ENCODE measurements at places on chromosomes 4 and X.

DNA sequence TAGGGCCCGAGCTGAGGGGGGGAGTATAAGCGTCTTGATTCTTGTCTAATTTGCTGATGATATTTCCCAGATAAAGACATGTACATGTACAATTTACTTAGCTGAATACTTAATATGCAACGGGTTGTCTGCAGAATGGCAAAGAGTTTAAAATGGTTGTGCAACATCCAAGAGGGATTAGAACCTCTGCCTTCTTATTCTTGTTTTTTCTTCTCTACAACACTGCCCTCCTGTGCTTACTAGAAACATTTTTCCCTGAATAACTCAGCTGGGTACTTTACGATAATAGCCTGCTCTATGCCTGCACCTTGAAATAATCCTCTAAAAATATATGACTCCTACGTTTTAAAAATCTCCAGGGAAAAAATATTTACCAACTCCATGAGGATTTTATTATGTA, 41.8 kb downstream of the INTS12 start:
- no peak for DNase-seq

DNA sequence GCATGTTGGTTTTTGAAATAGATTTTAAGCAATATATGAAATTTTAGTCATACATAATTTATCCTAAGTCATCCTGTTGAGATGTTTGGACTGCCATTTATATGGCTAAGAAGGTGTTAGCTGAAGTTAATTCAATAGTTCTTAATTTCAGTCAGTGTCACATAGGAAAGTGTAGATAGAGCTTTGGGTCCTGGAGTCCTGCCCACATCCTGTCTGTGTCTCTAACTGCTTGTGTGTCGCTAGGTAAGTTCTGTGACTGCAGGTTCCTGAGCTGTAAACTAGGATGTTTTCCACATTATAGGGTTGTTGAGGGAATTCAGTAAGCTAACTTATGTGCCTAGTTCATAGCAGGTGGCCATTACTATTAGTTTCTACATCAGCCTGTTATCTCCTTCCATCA, 20.7 kb downstream of the OFD1 start:
- no peak for DNase-seq

GRCh38 chr4:828641-829271, 2.8 kb upstream of the CPLX1 start:
- DNase-seq, result no peak

- DNase-seq, result no peak
These were observed 713 bp downstream of the PLXNB3 start for GRCh38 chrX:153764786-153765137.

DNA sequence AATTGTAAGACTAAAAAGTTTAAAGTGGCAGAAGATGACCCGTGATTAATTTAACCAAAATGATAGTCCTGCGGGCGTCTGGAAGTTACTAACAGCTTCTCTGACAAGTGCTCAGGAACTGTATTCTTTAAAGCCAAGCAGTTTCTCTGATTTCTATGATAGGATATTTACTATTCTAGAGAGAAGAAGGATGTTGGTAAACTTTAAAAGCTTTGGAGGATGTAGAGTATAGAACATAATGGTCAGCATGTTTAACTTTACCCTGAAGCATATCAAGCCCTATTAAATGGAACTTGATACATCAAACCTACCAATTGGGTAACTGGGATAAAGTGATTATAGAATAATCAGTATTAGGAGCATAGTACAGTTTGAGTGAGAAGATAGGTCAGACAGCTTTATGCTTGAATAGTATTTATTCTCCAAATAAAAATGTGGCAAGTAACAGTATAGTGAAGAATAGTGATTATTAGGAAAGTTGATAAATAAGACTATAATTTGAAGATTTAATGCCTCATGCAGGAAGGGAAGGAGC, 1.8 kb downstream of the STIM2 start:
- no peak for DNase-seq

- no peak for DNase-seq
These were observed 224.6 kb upstream of the PPARGC1A start for GRCh38 chr4:24114444-24114843.

DNA sequence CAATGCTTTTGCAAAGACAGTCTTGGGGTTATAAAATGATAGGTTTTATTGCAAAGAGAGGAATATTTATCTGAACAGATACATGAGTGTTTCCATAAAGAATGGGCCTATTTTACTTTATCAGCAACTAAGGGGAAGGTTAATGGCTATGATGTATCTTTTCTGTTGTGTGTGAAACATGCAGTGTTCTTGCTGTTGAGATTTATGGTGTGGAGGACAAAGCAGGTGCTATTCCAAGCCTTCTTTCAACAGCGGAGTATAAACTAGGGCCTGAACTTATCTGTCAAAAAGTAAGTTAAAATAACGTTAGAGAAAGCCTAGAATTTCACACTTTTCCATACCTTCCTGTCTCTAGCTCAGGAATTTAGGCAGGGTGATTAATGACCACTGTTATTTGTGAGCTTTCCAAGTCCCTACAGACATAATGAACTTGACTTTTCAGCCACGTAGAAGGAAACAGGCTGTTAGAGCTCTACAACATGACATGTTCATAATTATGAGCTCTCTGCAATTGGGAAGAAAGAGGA, 411.4 kb downstream of the IL1RAPL1 start:
- no peak for DNase-seq

GRCh38 chr4:7787067-7787466, 152.6 kb downstream of the AFAP1 start:
- no peak for DNase-seq

DNA sequence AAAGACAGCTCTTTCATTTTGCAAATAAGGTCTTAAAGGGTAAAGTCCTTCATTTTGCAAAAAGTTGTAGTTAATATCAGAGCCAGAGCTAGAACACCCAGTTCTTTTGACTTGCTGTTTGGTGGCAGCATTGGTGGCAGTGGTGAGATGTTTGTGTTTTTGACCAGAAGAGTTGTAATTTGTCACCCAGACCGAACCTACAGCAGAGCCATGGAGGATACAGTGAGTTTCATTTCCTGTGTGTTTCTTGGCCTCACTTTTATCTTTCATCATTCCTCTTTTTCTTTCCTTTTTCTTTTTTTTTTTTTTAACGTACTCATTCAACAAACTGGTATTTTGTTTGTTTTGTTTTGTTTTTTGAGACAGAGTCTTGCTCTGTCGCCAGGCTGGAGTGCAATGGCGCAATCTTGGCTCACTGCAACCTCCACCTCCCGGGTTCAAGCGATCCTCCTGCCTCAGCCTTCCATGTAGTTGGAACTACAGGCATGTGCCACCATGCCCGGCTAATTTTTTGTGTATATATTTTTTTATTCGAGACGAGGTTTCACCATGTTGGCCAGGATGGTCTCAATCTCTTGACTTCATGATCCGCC, 116.4 kb downstream of the AFF1 start:
- DNase-seq, result no peak

- DNase-seq, result no peak
These were observed 106.5 kb downstream of the NYX start for GRCh38 chrX:41553688-41554087.

Measured in activated CD4-positive, alpha-beta T cell treated with anti-CD3 and anti-CD28 coated beads, Interleukin-2, amount 50 U/mL, for 1 hour (primary cell).